ENCODE measurements at places on chromosomes 3 and 15.

- DNase-seq: no peak
Measured at GRCh38 chr3:171890398-171890797, 47.2 kb downstream of the TMEM212 start.

DNA sequence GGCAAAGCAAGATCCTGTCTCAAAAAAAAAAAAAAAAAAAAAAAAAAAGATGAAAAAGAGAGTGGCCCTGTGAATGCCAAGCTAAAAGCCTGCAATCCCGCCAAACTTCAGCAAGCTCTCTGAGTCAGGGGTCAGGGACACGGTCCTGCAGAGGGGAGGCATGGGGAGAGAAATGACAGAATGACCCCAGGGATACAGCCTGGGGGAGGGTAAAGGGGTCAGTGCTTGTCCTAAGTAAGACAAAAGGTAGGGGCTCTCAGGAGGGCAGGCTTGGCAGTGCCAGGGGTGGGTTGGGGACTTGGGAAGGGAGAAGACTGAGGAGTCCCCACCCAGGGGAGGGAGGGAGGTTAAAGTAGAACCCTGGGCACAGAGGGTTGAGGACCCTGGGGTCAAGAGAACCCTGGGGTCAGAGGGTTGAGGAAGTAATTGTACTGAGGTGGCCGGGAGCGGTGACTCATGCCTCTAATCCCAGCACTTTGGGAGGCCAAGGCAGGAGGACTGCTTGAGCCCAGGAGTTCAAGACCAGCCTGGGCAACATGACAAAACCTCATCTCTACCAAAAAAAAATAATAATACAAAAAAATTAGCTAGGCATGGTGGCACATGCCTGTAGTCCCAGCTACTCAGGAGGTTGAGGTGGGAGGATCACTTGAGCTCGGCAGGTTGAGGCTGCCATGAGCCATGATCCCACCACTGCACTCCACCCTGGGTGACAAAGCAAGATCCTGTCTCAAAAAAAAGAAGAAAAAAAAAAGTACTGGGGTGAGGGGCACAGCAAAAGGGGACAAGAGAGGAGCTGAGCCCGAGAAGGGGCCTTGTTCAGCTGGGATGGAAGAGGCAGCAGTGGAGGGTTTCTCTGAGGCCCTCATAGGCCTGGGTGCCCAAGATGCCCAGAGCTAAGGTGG lies 5.2 kb upstream of the SEMA3B start:
- no peak for DNase-seq

DNA sequence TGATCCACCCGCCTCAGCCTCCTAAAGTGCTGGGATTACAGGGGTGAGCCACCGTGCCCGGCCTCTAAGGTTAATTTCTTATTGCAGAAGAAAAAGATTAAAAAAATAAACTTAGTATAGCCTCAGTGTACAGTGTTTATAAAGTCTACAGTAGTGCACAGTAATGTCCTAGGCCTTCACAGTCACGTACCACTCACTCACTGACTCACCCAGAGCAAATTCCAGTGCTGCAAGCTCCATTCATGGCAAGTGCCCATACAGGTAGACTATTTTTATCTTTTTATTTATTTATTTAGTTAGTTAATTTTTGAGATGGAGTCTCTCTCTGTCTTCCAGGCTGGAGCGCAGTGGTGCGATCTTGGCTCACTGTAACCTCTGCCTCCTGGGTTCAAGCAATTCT lies 3.2 kb upstream of the FLNB start:
- DNase-seq: peak; percentile 62

GRCh38 chr15:27723821-27724220 lies 375.3 kb downstream of the OCA2 start:
- no peak for DNase-seq

DNA sequence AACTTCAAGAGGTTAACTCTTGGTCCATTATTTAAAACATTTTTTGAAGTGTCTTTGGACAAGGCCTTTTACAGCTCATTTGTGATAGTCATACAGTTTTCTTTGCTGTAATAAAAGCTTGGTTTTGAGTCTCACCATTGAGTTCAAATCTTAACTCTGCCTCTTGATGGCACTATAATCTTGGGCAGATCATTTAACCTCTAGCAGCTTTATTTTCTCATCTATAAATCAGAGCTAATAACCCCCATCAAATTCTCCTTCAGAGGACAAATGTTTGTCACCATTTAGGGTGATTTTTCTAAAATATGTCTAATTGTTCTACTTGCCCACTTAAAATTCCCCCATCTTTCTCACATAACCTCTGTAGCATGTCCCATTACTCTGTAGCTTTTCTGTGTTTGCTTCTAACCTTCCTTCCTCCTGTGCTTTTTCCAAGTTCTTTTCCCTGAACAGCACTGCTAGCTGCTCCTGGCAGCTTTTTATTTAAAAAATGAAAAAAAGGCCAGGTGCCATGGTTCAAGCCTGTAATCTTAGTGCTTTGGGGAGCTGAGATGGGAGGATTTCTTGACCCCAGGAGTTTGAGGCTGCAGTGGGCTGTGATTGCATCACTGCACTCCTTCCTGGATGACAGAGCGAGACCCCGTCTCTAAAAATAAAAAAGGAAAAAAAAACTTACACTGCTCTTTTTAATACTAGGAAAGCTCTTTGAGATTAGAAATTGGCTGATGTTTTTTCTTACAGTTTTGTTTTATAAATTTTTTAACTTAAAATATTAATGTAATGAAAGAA lies 28.5 kb downstream of the UBE2E1 start:
- no peak for DNase-seq

GRCh38 chr15:43513550-43513949 lies 3.9 kb upstream of the MAP1A start:
- no peak for DNase-seq

DNA sequence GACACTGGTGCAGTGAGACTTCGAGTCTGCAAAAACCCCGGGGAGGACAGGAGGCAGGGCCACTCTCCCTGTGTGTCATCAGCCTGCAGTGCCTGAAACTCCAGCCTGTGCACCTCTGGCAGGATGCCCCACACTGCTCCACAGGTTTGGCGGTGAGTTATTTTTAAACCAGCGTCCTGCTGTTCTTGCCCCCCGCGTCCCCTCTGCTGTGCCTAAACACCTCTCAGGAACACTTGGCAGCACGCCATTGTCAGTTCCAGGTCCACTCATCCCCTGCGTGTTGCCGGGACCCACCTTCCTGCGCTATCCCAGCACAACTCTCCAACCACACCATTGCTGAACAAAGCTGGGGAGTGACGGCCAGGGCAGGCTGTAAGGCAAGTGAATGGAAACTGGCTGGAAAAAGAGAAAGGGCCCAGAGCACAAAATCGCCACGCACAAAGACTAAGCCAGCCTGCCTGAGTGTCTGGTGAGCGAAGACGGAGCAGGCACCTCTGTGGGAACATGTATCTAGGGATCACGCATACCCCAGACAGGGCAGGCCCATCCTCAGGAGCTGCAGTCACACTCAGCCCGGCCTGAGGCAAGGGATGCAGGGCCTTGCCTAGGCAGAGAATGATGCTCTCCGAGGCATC lies 3.1 kb upstream of the PLA2G4F start:
- peak; percentile 40 for DNase-seq

DNA sequence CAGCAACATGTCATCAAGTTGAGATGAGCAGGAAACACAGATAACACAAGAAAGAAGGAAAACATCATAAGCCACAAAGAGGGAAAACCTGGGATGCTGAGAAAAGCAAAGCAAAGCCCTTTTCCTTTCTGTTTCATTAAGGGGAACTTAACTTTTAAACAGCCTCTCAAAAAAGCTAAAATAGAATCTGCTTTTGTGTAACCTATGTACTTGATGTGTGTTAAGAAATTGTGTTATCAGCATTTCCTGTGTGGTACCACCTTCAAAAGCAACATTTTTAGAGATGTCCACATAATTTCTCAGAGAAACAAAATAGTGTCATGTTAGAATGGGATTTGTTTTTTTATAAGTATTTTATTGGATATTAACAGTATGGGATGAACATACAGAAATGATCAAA lies 206.2 kb downstream of the IL20RB start:
- DNase-seq: no peak

DNA sequence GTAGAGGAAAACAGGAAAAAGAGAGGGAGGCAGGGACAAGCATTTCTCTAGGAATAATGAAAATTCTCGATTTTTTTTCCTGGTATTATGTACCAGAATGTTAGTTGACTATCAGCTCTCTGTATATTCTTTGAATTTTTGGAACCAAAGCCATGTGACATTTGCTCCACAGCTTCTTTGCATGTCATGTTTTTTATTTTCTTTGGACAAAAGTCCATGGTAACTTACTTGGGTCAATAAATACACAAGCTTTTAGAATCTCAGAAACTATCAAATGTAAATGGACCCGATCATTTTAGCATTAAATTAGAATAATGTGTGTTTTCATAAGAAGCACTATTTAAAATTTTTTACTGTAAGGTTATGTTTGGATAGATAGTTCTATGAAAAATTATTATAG lies 320.5 kb downstream of the ZIC1 start:
- DNase-seq: no peak

DNA sequence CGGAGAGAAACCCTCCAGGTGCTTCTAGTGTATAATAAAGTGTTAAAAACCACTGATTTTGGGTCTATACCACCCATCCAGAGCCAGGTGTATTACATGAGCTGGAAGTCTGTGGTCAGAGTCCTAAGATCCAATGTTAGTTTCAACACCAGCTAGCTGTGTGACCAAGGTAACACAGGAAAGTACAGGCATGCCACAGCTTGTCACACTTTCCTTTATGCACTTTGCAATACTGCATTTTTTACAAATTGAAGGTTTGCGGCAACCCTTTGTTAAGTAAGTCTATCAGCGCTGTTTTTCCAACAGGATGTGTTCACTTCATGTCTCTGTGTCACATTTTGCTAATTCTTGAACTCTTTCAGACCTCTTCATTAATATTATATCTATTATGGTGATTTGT lies 201.3 kb upstream of the PRICKLE2 start:
- no peak for DNase-seq

GRCh38 chr3:45626096-45626887 lies 31.7 kb downstream of the LIMD1 start:
- no peak for DNase-seq

- DNase-seq: no peak
Measured at GRCh38 chr3:71391361-71391760, 192.2 kb downstream of the FOXP1 start.

DNA sequence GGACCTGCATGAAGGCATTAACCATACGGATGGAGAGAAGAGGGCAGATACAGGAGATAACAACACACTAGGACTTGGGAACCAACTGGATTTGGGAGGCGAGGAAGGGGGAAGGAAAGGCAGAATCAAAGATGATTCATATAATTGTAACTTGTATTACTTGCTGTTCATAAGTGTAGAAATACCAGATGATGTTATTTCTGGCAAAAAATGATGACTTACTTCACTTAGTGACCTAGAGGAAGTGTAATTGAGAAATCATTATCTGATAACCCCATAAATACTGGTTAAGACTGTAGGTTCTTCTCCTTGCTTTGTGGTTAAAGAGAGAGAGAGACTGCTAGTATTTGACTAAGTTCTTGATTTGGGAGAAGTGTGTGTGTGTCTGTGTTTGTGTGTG lies 50.5 kb upstream of the GK5 start:
- no peak for DNase-seq

GRCh38 chr3:25823314-25823713 lies 33.4 kb downstream of the OXSM start:
- no peak for DNase-seq

GRCh38 chr3:108477511-108478147 lies 32.8 kb downstream of the MYH15 start:
- peak; percentile 84 for DNase-seq

- no peak for DNase-seq
Measured at GRCh38 chr3:179404307-179404706, 47.0 kb downstream of the GNB4 start.

DNA sequence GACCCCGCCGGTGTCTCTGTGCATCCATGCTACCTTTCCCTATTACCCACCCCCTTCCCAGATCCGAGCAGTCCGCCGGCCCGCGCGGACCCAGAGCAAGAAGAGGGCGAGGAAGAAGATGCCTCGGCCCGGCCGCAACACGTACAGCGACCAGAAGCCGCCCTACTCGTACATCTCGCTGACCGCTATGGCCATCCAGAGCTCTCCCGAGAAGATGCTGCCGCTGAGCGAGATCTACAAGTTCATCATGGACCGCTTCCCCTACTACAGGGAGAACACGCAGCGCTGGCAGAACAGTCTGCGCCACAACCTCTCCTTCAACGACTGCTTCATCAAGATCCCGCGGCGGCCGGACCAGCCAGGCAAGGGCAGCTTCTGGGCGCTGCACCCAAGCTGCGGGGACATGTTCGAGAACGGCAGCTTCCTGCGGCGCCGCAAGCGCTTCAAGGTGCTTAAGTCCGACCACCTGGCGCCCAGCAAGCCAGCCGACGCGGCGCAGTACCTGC lies 788 bp downstream of the FOXB1 start:
- peak; percentile 51 for DNase-seq

DNA sequence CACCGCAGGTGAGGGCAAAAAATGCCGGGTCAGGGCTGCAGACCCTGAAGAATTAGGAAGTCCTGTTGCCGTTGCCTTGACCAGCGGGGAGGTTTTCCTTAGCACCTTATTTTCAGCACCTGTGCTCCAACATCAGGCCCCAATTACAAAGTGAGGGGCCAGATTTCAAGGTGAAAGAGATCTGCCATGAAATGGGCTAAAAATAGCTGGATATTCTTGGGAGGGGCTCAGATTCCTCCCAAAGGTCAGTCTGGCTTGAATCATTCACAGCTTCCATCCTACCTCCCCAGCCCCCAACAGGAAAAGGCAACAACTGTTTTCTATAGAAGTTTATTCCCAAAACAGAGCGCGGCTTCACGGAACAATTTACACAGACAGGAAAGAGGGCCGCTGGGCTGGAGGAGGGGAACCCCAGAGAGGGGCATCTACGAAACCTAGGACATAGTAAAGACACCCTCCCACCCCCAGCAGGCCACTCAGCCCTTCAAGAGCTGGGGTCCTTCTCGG lies 941 bp upstream of the SLC26A6 start:
- DNase-seq: no peak

- no peak for DNase-seq
Measured at GRCh38 chr15:32649342-32649741, 7.8 kb downstream of the SCG5 start.

GRCh38 chr15:98715890-98716443 lies 67.6 kb downstream of the IGF1R start:
- DNase-seq: no peak

GRCh38 chr3:75260-75659 lies 121.3 kb upstream of the CHL1 start:
- no peak for DNase-seq

GRCh38 chr3:115885621-115886020 lies 262.3 kb downstream of the GAP43 start:
- DNase-seq: no peak

DNA sequence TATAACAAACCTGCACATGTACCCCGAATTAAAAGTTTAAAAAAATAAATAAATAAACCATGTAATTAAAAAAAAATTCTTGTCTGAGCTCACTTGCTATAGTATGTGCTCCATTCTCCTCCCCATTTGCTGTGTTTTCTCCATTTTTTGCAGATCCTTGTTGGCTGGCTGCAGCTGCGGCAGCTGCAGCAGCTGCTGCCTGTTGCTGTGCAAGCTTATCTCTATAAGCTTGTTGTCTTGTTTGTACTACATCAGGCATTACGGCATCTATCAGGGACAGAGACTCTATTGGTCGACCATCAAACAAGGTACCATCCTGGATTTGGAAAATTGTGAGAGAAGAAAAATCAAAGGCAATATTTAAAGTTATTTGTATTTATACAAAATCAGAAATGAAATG lies 145.9 kb downstream of the TBL1XR1 start:
- DNase-seq: no peak

Measured in Peyer's patch (tissue), 4 donors.